ENCODE measurements at places on chromosomes 4 and X.

- DNase-seq, result peak; percentile 3
Measured at GRCh38 chrX:86133761-86134160, 14.5 kb upstream of the DACH2 start.

DNA sequence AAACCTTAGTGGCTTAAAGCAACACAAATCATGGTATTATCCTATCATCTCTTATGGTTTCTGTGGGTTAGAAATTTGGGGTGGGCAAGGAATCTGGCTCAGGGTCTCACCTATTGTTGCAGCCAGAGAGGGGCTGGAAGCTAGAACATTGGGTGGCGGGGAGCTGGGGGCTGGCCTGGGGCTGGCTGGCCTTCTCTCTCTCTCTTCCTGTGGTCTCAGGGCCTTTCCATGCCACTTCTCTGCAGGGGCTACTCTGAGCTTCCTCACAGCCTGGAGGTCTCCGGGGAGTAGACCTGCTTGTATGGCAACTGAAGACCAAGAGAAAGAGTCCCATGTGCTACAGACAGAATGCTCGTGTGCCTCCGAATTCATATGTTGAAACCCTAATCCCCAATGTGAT, 10.7 kb upstream of the XPNPEP2 start:
- DNase-seq, result no peak

GRCh38 chrX:124190440-124190839, 142.0 kb upstream of the TEX13D start:
- no peak for DNase-seq

- no peak for DNase-seq
Measured at GRCh38 chrX:65720381-65720964, 53.0 kb downstream of the MSN start.

- no peak for DNase-seq
Measured at GRCh38 chr4:129326571-129327460, 230.9 kb downstream of the C4orf33 start.
